Foreskin fibroblast (primary cell): ENCODE measurements at places on chromosomes 5 and 9.

- no peak for DNase-seq
Measured at GRCh38 chr9:69425136-69425801, 100.3 kb downstream of the ENTREP1 start.

DNA sequence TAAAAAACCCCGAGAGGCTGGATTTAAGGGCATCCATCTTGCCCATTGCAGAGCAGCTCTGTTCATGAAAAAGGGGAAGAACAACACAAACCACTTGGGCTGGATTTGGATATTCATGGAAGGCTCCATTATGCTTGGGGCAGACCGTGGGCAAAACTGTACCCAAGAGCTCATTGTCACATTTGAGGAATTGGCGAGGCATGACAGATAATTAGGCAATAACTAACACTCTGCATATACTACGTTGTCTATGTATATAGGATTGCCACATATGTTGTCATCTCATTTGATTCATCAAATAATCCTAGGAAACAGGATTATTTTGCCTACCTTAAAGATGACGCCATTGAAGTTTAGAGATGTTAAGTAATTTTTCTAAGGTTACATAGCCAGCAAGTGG lies 255.4 kb downstream of the SMARCA2 start:
- no peak for DNase-seq

DNA sequence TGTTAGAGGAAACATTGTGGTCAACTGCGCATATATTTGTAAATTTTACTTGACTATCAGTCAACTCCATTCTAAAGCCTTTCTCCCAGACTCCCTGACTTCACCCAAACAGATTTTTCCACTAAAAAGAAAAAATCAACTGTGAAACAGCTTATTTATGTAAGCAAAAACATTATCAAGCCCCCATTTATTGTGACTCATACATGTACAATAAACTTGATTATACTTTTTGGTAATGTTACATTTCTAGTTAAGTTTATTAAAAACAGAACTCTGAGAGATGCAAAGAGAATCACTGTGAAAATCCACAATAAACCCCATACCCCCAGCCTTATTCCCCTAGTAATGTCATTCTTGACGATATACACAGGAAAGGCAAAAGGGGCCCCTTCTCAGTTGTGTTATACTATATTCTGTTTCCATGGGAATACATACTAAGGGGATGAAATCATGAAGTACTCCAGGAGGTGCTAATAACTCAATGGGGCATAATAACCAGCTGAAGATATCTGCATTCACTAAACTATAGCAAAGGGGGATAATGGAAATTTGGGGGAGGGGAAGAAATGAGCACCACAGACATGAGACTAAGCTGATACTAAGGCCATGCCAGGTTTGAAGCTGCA lies 616.0 kb downstream of the ACTL7B start:
- peak; percentile 19 for DNase-seq

DNA sequence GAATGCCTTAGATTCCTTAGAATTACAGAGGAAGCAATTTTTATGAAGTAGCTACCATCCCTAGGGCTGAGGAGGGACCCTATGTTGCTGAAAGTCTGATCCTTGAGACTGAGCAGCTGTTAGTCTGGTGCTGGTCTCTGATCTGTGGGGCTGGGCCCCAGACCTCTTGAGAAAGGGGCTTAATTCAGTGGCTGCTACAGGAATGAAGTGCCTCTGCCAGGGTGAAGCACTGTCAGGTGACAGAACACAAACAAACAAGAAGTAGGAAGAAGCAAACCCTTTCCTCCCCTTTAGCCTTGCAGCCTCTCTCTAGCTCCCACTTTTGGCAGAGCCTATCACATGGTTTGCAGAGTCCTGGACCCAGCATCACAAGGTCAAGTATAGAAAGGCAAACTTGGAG lies 64.0 kb upstream of the STC2 start:
- no peak for DNase-seq

- DNase-seq: peak; percentile 59
Measured at GRCh38 chr9:113579283-113580040, 115.9 kb downstream of the RGS3 start.

DNA sequence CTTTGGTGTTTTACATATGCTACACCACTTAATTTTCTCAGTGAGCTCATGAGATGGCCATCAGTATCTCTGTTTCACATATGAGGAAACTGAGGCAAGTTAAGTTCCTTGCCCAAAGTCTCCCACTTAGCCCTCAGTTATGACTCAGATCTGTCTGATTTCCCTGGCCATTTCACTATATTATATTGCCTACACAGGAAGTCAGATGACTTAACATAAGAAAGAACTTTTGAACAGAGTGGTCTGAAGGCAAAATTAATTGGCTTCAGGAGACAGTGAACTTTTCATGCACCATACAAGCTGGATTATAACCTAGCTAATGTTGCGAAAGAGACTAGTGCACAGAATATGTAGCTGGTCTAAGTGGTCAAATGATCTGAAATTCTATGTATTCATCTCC lies 221.6 kb downstream of the NFIB start:
- no peak for DNase-seq

GRCh38 chr9:120490888-120491595 lies 88.9 kb downstream of the CDK5RAP2 start:
- DNase-seq: no peak

DNA sequence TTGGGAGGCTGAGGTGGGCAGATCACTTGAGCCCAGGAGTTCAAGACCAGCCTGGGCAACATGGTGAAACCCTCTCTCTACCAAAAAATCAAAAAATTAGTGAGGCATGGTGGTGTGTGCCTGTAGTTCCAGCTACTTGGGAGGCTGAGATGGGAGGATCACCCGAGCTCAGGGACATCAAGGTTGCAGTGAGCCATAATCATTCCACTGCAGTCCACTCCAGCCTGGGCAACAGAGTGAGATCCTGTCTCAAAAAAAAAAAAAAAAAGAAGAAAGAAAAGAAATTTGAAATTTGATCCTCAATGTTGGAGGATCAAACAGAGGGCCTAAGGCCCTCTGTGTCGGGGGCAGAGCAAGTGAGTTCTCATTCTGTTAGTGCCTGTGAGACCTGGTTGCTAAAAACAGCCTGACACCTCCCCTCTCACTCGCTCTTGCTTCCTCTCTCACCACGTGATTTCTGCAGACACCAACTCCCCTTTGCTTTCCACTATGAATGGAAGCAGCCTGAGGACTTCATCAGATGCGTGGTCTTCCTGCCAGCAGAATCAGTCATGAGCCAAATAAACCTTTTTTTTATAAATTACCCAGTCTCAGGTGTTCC lies 8.4 kb upstream of the GOLPH3 start:
- no peak for DNase-seq

- peak; percentile 81 for DNase-seq
Measured at GRCh38 chr5:163760498-163760897, 255.1 kb downstream of the MAT2B start.

DNA sequence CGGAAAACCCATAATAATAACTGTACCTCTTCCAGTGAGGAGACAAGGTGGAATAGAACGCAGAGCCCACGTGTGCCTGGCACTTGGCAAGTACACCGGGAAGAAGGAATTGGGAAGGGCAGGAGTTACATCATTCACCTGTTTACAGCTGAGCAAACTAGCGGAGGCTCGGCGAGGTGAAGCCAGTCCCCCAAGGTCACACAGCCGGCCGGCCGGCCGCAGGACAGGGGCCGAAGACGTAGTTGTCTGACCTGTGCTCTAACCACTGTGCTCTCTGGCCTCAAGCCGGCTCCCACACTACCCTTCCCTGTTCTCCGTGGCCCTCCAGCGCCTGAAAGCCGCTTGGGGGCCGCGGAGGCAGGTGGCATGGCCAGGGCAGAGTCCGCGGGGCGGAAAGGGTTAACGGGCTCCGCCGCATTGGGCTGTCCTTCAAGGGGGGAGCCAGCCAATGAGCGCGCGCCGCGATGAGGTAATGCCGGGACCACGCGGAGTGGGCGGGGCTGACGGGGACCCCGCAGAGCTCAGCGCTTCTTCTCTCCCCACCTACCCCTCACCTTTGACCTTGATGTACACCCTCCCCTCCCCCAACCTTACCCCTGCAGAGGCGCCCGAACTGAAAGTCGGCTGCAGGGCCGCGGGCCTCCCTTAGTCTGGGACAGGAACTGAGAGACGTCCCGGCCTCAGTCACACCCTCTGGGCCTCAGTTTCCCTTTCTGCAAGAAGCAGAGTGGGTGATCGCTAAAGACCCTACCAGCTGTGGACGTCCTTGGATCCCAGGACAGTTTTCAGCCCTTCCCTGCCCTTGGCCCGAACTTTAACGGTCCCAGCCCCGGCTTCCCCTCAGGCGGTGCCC lies 125.1 kb downstream of the C9orf50 start:
- peak; percentile 96 for DNase-seq

DNA sequence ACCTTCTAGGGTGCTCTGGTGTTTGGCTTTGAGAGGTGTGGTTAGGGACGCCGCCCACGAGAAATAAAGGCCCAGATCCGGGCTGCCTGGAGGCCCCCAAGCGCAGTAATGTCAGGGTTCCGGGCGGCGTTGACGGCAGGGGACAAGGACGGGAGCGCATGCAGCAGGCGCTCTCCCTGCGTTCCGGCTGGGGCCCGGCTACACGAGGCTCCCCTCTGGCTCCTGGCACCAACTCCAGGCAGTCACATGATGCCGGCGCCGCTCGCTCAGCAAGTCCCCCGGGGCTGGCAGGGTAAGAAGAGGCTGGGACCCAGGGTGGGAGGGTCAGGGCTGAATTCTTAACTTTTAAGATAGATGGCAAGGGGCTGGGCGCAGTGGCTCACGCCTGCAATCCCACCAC lies 28.1 kb downstream of the UBTD2 start:
- DNase-seq: no peak

DNA sequence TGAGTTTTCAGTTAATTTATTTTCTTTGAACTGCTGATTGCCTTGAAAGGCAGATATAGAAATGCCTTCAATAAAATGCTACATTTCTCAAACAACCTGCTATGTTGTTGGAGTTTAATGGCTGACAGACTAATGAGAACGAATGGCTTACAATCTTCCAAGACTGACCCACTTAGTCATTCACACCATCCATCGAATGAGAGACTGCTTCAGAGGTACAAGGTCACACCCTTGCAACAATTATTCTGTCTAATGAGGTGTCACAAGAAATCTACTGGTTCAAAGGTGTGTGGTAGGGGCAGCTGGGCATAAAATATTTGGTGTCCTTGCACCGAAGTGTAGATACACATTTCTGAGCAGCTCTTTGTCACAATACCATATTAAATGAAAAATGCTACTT lies 18.3 kb downstream of the PTPRD start:
- no peak for DNase-seq

DNA sequence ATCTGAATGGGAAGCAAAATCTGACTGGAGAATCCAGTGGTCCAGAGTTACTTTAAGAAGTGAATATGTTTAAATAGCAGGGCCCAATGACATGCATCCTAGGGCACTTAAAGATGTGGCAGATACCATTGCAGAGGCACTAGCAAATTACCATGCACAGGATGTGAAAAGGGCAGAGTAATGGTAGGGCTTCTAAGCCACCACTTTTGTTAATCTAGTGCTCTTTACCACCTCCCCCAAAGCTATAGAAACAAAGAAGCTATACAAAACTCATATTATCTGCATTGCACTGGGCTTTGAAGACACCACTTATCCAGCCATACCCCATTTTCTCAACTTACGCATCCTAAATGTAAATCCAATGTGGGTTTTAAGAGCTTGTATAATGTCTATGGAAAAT lies 81.2 kb downstream of the ZCCHC7 start:
- DNase-seq: no peak

- DNase-seq: peak; percentile 48
Measured at GRCh38 chr5:123810253-123810652, 298.3 kb downstream of the CSNK1G3 start.

DNA sequence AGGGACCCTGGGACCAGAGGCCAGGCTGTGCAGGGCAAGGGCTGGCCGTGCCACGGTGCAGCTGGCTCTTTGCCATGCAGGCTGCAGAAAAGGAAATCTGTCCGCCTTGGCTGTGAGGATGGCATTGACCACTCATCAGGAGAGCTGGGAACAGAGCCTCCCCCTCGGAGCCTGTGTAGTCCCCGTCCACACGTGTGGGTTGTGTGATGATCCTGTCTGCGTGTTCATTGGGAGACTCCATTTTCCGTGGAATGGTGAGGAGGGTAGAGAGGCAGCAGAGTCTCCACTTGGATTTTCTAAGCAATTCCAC lies 47.7 kb downstream of the EHMT1 start:
- no peak for DNase-seq

DNA sequence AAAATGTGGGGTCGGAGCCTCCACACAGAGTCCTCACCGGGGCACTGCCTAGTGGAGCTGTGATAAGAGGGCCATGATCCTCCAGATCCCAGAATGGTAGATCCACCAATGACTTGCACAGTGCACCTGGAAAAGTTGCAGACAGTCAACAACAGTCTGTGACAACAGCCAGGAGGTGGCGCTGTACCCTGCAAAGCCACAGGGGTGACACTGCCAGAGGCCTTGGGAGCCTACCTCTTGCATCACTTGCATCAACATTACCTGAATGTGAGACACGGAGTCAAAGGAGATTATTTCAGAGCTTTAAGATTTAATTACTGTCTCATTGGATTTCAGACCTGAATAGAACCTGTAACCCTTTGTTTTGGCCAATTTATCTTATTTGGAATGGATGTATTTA lies 614.1 kb upstream of the CDH9 start:
- no peak for DNase-seq

DNA sequence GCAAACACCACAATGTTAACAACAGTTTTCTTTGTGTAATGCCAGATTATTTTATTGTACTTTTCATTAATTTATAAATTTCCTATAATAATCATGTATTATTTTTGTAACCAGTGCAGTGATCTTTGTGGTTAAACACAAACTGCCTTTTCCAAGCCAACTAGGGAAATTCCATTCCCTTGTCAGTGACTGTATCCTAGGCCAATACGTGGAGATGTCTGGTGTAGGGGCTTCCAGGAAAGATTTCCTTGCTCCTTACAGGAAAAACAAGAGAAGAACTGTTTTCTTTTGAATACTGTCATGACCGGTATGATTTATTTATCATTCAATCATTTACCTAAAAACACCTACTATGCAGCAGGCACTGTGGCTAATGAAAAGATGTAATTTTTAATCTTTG lies 31.4 kb downstream of the FANCC start:
- no peak for DNase-seq

- DNase-seq: peak; percentile 20
Measured at GRCh38 chr5:91499943-91500531, 116.9 kb upstream of the ARRDC3 start.

GRCh38 chr9:136341042-136341655 lies 13.8 kb downstream of the GPSM1 start:
- no peak for DNase-seq

DNA sequence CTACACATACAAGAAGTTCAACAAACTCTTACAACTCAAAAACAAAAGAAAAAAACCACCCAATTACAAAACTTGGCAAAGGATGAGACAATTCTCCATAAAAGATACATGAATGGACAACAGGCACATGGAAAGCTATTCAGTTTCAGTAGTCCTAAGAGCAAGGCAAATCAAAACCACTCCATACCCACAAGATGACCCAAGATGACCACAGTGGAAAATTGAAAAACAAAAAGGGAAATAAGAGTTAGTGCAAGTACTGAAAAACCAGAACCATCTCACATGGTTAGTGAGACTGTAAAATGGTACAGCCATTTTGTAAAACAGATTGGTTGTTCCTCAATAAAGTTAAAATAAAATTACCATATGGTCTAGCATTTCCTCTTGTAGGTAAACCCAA lies 287.1 kb upstream of the CDH9 start:
- DNase-seq: no peak

GRCh38 chr9:113274474-113275156 lies 757 bp downstream of the CDC26 start:
- peak; percentile 74 for DNase-seq

GRCh38 chr9:88460587-88461332 lies 72.5 kb downstream of the SPIN1 start:
- no peak for DNase-seq
